CD4-positive, CD25-positive, alpha-beta regulatory T cell (primary cell): ENCODE measurements at places on chromosomes 7 and 10. TPM values are rescaled to one million over a fixed set of nuclear protein-coding genes. Genes with fewer than 3 reads are reported as not detected.

- H3K36me3 ChIP-seq = no peaks in the 10 kb centered on the region
- no peak overlapping the region for H3K27ac ChIP-seq
- no peak for DNase-seq
- no peaks in the 10 kb centered on the region for H3K27me3 ChIP-seq
Observed at GRCh38 chr7:110281362-110281761, 809.6 kb upstream of the LRRN3 start.

DNA sequence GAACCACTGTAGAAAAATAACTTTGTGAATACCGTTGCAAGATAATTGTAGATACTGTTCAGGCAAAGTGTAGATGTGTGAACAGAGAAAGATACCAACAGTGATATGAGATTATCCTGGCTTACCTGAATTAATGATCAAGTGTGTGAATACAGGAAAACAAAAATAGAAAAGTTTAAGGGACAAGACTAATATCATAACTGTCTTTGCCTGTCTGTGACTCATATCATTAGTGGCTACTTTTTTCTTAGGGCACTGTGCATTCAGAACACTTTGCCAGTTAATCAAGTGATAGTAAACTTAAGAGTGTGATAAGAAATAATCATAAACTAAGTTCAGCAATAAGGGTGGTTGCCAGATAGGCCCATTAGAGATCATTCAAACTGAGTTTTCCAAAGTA, 323.0 kb upstream of the LRGUK start:
- no peak for DNase-seq
- no peaks in the 10 kb centered on the region for H3K27me3 ChIP-seq
- H3K4me3 ChIP-seq = no peak overlapping the region
- no peaks in the 10 kb centered on the region for H3K4me1 ChIP-seq
- no peaks in the 10 kb centered on the region for H3K36me3 ChIP-seq

DNA sequence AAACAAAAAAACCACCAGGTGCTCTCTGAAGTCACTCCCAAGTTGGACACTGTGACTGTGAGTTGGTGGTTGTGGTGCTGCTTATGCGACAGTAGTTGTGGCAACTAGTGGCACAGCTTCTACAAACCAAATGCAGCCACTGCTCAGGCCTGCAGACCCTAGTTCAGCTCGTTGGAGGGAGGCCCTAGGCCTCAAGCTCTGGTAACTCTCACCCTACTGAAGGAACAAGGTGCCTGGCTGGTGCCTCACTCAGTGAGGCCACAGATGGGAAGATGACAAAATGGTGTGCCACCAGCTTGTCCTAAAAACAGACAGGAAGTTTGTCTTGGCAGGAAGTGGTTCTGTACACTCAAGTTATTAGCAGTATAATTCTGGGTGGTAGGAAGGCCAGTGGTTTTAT, 45.3 kb upstream of the RAPGEF5 start:
- H3K27ac ChIP-seq = no peak overlapping the region
- no peaks in the 10 kb centered on the region for H3K27me3 ChIP-seq
- no peaks in the 10 kb centered on the region for H3K36me3 ChIP-seq
- H3K4me3 ChIP-seq = no peak overlapping the region
- DNase-seq = peak; percentile 20

- no peak overlapping the region for H3K4me3 ChIP-seq
- no peak overlapping the region for H3K27ac ChIP-seq
- H3K27me3 ChIP-seq = no peaks in the 10 kb centered on the region
- H3K4me1 ChIP-seq = peaks cover 26% of the 10 kb centered on the region
Observed at GRCh38 chr10:97490592-97490991, 7.6 kb downstream of the MMS19 start.

- no peaks in the 10 kb centered on the region for H3K4me1 ChIP-seq
- H3K27me3 ChIP-seq = no peaks in the 10 kb centered on the region
- no peaks in the 10 kb centered on the region for H3K36me3 ChIP-seq
Observed at GRCh38 chr7:56009695-56010094, 41.5 kb downstream of the PSPH start.

GRCh38 chr10:96118604-96119450, 11.3 kb upstream of the ZNF518A start:
- H3K27ac ChIP-seq = no peak overlapping the region
- H3K4me1 ChIP-seq = no peaks in the 10 kb centered on the region
- peaks cover 44% of the 10 kb centered on the region for H3K27me3 ChIP-seq
- H3K4me3 ChIP-seq = no peak overlapping the region
- DNase-seq = no peak

DNA sequence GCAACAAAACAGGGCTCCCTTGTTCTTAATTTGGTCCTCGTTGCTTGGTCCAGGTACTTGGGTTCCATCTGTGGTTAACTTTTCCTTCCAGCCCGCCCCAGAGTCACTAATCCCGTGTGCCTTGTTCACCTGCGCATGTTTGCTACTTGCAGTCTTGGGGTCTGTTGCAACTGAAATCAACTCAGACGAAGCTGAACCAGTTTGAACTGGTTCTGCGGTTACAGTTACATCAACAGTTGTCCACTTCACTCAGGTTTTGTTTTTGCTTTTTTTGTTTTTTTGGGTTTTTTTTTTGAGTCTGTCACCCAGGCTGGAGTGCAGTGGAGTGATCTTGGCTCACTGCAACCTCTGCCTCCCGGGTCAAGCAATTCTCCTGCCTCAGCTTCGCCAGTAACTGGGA, 34.7 kb downstream of the TRRAP start:
- no peaks in the 10 kb centered on the region for H3K27me3 ChIP-seq
- H3K27ac ChIP-seq = no peak overlapping the region
- H3K4me1 ChIP-seq = no peaks in the 10 kb centered on the region
- no peak overlapping the region for H3K4me3 ChIP-seq
- DNase-seq = no peak

- DNase-seq = no peak
- no peaks in the 10 kb centered on the region for H3K36me3 ChIP-seq
- no peak overlapping the region for H3K4me3 ChIP-seq
- H3K4me1 ChIP-seq = no peaks in the 10 kb centered on the region
- H3K27me3 ChIP-seq = no peaks in the 10 kb centered on the region
Observed at GRCh38 chr10:10110844-10111490, 906.7 kb upstream of the CELF2 start.

- no peak for DNase-seq
- no peaks in the 10 kb centered on the region for H3K27me3 ChIP-seq
- H3K36me3 ChIP-seq = no peaks in the 10 kb centered on the region
- no peak overlapping the region for H3K4me3 ChIP-seq
- no peaks in the 10 kb centered on the region for H3K4me1 ChIP-seq
Observed at GRCh38 chr7:117472335-117472734, 7.5 kb upstream of the CFTR start.

- DNase-seq = no peak
- no peak overlapping the region for H3K4me3 ChIP-seq
- H3K27ac ChIP-seq = no peak overlapping the region
- H3K36me3 ChIP-seq = no peaks in the 10 kb centered on the region
Observed at GRCh38 chr7:42059275-42059674, 177.7 kb downstream of the GLI3 start.

GOLGA7B gene
- 14.1 TPM for total RNA-seq

EGR2 gene
- 7.5 TPM for total RNA-seq

LRRD1 gene
- 0.44 TPM for total RNA-seq

CLDN15 gene
- 22.7 TPM for total RNA-seq

TBX20 gene
- total RNA-seq = 1.5 TPM

MRPS24 gene
- total RNA-seq = 45.8 TPM
